ENCODE measurements at places on chromosomes 3 and 15.

DNA sequence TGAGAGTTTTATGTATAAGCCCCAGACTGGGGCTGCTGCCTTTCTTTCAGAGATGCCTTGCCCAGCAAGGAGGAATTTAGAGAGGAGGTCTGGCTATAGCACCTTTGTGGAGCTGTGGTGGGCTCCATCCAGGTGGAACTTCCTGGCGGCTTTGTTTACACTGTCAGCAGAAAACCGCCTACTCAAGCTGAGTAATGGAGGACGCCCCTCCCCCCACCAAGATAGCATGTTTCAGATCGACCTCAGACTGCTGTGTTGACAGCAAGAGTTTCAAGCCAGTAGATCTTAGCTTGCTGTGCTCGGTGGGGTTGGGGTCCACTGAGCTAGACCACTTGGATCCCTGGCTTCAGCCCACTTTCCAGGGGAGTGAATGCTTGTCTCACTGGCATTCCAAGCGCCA lies 155.6 kb downstream of the STXBP5L start:
- no peak for DNase-seq

DNA sequence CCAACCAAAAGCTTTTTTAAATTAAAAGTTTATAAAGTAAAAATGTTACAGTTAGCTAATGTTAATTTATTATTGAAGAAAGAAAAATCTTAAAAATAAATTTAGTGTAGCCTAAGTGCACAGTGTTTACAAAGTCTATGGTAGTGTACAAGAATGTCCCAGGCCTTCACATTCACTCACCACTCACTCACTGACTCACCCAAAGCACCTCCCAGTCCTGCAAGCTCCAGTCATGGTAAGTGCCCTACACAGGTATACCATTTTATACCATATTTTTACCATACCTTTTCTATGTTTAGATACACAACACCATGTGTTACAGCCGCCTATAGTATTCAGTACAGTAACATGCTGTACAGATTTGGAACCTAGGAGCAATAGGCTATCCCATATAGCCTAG lies 29.1 kb downstream of the SSR3 start:
- no peak for DNase-seq

DNA sequence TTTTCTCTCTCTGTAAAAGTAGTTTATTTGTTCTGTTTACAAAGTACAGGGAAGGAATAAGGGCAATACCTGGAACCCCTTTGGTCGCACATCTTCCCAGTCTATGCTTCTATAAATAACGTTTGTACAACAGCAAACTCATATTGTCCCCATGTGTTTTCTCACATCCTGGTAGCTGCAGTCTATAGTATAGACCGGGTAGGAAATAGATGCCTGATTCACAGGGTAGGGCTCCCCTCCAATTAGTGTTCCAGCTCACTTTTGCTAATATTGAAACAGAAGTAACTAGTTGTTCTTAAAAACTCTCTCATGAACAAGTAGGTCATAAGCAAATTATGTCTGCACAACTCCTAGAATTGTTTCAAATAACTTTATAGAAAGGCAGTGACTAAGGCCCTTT lies 17.7 kb downstream of the ATG7 start:
- no peak for DNase-seq

DNA sequence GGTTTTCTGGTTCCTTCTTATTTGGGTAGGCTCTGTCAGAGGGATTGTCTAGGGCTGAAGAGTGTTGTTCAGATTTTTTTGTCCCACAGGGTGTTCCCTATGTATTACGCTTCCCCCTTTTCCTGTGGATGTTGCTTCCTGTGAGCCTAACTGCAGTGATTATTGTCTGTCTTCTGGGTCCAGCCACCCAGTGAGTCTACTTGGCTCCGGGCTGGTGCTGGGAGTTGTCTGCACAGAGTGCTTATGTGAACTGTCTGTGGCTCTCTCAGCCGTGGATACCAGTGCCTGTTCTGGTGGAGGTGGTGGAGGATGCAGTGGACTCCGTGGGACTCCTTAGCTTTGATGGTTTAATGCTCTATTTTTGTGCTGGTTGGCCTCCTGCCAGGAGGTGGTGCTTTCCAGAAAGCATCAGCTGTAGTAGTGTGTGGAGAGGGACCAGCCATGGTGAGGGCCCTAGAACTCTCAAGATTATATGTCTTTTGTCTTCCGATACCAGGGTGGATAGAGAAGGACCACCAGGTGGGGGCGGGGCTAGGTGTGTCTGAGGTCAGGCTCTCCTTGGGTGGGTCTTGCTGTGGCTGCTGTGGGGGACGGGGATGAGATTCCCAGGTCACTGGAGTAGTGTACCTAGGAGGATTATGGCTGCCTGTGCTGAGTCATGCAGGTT lies 53.8 kb downstream of the CCDC66 start:
- no peak for DNase-seq

GRCh38 chr3:139916271-139916670 lies 18.7 kb upstream of the CLSTN2 start:
- DNase-seq = no peak

GRCh38 chr3:9222956-9223639 lies 26.3 kb downstream of the SRGAP3 start:
- DNase-seq = no peak

- DNase-seq = no peak
These were observed 4.6 kb upstream of the TRIM71 start for GRCh38 chr3:32813180-32813579.

GRCh38 chr3:192514081-192514753 lies 213.1 kb downstream of the FGF12 start:
- DNase-seq = no peak

All from activated T-cell treated with anti-CD3 and anti-CD28 coated beads for 48 hours (primary cell).